ENCODE measurements at places on chromosomes 2 and 18.
A peak's percentile ranks its signal among the peaks of the same experiment; 100 is the strongest.

DNA sequence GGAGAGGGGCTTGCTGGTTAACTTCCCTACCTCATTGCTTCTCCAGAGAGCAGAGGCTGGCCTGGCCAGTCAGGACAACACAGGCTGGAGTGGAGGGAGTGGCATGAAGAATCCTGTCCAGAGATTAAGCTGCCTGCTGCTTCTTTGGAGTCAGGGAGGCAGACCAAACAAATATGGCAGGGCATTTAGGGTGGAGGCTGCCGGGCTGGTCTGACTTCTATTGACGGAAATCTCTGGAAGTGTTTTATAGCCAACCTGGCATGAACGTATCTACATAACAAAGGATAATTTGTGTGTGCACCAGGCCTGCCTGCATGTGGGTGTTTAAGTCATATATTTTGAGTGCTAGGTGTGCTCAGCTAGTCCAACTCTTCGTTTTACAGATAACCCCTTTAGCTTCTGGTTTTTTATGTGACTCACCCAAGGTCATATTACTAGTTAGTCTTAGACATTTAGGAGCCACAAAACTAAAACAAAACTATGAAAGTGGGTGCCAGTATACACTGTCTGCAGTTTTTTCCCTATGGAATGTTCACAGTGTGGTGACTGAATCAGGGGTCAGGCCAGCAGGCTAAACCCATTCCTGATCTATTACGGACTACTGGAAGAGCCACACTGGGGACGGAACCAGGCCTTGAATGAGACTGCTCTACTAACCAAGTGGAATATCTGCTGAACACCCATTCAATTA, 5.5 kb downstream of the NPC1 start:
- DNase-seq: no peak

DNA sequence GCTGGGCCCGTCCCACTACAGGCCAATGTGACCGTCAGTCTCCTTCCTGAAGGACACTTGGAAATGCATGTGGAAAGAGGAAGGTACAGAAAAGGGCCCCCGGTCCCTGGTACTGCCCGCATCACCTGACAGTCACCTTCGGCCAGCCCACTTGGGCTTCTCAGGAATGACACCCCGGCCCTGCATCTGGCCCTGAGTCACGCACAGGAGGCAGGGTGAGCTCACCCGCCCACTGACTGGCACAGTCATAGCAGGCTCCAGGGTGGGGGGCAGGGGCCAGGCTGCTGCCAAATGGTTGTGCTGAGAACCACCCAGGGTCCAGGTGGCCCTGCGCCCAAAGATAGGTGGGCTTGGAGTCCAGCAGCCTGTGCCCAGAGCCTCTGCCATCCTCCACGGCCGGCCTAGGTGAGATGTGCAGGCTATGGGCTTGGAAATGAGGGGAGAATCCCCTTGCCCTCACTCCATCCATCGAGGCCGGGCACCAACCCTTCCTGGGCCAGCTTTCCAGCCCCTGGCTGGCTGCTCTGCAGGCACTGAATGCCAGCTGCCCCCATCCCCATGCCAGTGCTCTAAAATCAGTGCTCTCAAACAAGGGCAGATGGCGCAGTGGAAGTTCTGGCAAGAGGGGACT, 14.1 kb downstream of the EMX1 start:
- DNase-seq: no peak

DNA sequence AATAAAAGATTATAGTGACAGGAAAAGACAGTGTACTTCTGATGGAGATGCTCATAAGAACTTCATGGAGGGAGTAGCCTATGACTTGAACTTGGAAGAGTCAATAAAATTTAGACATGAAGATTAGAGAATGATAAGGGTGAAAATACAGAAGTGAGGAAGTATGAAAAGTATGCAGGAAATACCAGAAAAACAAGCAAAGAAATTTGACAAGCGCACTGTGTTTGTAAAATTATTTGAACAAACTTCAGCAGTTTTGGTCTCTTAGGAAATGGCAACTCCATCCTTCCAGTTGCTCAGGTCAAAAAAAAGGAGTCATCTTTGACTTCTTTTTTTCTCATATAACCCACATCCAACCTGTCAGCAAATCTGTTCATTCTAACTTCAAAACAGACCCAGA, 864.0 kb upstream of the ZEB2 start:
- DNase-seq: no peak

DNA sequence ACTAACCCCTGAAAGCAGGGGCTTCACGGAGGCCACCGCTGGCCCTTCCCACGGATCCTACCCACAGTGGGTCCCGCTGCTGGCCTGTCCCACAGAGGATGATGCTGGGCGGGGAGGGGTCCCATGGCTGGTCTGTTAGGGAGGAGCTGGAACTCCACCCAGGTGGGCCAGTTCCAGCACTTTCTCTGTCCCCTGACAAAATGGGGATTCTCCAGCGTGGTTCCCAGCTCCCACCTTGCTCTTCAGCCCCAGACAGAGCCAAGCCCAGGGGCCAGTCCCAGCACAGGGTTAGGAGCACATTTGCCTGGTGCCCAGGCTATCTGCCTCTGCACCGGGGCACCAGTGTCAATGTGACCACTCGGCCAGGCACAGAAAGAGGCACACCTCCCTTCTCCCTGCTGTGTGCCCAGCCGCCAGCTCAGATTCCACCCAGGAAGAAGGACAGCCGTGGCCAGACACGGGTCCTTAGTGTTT, 50.0 kb downstream of the ANKMY1 start:
- peak; percentile 65 for DNase-seq

DNA sequence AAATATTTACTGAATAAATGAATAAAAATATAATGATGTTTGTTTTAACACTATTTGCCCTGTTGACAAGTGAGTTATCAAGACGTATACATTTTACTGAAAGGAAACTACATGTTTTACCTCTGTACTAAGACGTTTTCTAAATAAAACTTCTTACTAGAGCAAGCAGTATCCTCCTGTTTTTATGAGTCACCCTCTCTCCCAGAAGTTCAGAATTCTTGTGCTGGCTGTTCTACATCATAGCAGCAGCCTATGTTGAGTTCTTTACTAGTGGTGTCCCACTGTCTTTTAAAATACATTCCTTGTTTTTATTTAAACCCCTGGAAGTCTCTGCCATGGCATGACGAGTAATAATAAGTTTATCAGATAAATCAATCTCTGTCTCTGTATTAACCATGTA, 297.4 kb downstream of the CALCRL start:
- DNase-seq: no peak

DNA sequence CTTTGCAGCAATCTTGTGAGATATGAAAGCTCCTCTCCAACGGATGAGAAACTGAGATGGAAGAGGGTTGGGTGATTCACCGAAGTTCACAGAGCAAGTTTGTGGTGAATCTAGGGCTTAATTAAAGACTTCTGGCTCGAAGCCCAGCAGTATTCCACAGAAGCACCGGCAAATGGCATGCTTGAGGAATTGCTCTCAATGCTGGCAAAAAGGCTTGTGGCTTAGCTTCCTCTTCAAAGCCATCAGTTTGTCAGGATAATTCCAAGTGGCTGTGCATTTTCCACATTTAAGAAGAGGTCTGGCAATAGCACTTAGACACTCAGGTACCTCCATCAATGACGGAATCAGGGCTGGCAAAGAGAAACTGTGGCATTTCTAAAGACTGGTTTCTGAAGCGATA, 98.7 kb upstream of the SLC66A3 start:
- no peak for DNase-seq

DNA sequence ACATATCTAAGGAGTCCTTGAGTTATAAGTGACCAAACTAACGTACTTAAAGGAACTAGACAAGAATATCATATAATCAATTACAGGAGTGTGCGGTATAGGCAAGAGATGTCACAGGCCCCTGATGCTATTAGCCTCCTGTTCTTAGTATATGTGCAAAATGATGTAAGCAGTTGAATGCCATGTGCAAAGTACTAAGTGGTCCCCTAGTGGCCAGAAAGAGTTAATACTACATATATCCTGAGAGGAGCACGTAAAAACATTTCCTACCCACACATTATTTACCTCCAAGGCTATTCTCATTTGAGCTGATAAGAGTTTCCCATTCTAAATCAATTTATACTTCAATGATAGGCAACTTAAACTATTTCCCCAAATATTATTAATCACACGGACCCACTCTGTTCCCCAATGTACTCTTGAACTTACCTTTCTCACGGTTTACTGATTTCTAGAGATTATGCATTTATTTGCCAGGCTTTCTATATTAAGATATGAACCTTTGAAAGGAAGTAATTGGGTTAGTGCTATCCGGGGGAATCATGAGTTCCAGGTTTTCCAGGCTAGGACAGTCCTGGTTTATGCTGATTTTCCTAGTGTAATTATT, 158.0 kb upstream of the KLHL14 start:
- DNase-seq: no peak

DNA sequence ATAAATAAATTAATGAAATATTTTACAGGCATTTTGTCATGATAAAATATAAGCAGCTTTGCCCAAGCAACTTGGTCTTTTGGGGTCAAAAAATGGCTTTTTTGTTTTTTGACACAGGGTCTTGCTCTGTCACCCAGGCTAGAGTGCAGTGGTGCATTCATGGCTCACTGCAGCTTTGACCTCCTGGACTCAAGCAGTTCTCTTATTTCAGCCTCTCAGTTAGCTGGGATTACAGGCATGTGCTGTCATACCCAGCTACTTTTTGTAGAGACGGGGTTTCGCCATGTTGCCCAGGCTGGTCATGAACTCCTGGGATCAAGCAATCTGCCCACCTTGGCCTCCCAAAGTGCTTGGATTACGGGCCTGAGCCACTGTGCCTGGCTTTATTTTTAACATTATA, 51.0 kb downstream of the ABI2 start:
- no peak for DNase-seq

GRCh38 chr2:132948211-132948610, 278.2 kb upstream of the LYPD1 start:
- no peak for DNase-seq

DNA sequence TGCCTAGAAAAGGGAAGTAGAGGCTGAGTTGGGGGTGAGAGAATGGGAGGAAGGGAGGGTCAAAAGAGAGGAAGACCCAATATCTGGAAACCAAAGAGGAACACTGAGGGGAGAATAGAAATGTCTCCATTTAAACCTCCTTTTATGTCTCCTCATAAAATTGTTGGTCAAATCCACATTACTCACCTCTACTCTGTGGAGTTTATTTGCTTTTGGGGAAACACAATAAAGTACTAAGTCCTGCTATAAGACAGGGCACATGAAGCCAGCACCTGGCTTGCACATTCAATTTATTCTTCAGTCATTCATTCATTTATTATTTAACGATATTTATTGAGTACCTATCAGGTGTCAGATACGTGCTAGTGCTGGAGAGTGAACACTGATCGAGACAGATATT, 60.3 kb upstream of the NFE2L2 start:
- no peak for DNase-seq

GRCh38 chr18:58525517-58525916, 103.4 kb downstream of the ALPK2 start:
- no peak for DNase-seq

GRCh38 chr2:186918495-186918894, 69.5 kb upstream of the ZSWIM2 start:
- DNase-seq: no peak

GRCh38 chr2:29014811-29015421, 33.8 kb downstream of the TOGARAM2 start:
- DNase-seq: no peak

DNA sequence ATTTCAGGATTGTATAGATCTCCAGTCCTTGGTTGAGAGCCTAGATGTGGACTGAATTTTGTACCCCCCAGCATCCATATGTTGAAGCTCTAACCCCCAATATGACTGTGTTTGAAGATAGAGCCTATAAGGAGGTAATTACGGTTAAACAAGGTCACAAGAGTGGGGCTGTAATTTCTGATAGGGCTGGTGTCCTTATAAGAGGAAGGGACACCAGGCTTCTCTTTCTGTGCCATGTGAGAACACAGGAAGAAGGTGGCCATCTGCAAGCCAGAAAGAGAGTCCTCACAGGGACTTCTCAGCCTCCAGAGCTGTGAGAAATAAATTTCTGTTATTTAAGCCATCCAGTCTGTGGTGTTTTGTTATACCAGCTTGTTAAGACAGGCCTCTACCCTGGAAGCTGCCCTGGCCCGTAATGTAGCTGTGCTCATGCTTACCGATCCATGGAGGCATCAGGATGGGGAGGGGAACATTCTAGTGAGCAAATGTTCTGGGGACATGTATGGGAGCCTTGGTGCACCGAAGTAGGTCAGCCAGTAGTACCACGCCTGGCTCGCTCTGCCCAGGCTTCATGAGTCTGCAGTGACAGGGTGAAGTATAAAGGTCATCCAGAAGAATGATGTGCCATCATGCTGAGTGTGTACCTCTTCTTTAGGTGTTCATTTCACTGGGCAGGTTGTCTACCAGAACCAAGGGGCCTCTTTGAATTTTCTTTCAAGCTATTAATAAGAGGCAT, 16.1 kb downstream of the RASGRP3 start:
- no peak for DNase-seq

- DNase-seq: no peak
Measured at GRCh38 chr2:76809136-76809535, 713.0 kb downstream of the LRRTM4 start.

DNA sequence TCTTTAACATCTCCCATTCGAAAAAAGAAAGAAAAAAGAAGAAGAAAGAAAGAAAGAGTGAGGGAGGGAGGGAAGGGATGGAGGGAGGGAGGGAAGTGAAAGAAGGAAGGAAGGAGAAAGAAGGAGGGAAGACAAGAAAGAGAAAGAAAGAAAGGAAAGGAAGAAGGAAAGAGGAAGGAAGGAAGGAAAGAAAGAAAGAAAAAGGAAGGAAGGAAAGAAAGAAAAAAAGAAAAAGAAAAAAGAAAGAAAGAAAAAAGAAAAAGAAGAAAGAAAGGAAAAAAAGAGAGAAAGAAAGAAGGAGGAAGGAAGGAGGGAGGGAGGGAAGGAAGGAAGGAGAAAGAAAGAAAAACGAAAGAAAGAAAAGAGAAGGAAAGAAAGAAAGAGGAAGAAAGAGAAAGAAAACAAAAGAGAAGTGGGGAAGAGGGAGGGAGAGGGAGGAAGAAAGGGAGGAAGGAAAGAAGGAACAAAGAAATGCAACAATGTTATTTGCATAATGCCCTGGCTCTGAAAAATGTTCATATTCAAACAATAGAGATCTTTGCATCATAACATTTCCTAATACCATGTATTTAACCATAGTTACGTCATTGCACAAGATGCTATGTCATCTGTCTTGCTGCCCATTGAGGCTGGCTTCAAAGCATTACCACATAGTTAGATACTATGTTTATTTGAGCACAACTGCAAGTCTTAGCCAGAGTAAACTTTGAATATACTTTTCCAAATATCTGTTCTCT, 550.6 kb downstream of the DSC3 start:
- DNase-seq: no peak

DNA sequence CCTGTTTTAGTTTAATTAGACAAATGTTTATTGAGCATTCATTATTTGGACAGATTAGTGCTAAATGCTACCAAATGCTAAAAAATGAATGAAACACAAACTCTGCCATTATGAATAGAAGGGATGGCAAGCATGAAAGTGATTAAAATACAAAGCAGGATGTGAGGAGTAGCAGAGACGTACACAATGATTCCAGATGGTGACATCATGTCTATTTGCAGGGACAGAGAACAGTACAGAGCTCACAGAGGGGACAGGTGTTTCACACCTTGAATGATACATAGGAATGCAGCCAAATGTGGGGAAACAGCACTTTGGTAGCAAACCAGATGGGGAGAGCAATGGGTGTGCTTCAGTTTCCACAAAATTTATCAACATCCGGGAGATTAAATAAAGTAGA, 76.3 kb downstream of the CD226 start:
- no peak for DNase-seq

- DNase-seq: no peak
Measured at GRCh38 chr2:158205215-158205614, 103.5 kb downstream of the UPP2 start.

GRCh38 chr2:157592948-157593347, 35.7 kb downstream of the ACVR1C start:
- no peak for DNase-seq

GRCh38 chr2:193868833-193869232, 1674.1 kb upstream of the TMEFF2 start:
- DNase-seq: no peak
